Stimulated activated CD8-positive, alpha-beta memory T cell treated with anti-CD3 and anti-CD28 coated beads, Interleukin-7, amount 100 ng/mL, for 1 hour (primary cell): ENCODE measurements at places on chromosomes 6 and 20.

DNA sequence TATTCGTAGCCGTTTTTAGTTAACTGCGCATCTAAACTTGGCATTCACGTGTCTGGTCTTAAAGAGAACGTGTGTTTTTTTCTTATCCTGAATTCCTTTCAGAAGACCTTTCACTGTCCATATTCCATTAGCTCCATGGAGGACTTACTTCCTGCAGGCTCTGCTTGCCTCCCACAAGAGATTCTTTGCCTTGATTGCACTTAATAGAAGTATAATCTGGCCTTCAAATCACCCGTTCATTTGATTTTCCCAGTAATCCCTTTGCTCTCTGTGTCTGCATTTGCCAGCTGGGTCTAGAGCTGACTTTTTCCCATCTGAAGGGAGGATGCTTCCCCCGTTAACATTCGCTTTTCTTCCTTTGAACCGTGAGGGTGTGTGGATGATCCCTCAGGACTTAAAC, 79.5 kb downstream of the RNF182 start:
- no peak for DNase-seq

DNA sequence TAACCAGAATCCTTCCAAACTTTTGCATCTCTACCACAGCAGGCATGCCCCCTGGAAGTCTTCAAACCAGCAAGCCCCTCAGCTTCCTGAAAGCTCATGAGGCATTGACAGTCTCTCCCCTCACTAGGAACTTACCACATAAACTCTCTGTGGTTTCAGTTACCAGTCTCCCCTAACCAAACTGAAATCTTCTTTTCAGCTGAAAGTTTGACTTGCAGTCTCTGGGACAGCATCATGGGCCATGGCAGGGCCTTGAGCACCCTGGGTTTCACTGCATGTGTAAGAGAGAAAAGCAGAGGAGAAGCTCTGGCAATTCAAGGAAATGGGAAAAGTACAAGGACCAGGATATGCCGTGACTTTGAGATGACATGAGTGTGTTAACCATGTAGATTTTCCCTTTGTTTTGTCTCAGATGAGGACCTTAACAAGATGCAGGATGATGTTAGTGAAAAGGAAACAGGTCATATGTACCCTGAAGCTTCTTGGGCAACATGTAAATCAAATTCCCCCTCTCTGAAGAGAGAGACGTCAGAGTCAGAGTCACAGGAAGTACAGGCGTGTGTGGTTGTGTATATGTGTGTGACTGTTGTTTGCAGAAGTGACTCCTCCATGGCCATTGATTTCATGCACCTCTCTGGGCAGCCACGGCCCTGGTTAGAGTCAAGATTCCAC, 106.3 kb downstream of the TNFRSF21 start:
- DNase-seq: no peak

- no peak for DNase-seq
Measured at GRCh38 chr6:92376691-92377090, 1042.7 kb downstream of the EPHA7 start.

DNA sequence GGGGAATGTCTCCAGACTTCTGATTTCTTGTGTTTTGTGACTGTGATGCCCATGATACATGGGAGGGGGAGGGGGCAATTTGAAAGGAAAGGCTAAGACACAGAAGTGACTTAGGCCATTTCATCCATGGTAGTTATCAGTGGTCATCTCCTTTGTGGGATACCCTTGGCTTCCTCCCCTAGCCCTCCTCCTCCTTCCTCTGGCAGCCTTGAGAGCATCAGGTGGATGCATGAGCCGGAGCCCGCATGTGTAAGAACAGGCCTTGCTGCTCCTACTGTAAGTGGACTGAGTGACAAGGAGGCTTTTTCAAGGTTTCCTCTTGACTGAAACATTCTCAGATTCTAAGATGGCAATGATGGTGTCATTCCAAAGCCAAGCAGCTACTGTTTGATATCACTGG, 874 bp downstream of the CD83 start:
- DNase-seq: no peak

DNA sequence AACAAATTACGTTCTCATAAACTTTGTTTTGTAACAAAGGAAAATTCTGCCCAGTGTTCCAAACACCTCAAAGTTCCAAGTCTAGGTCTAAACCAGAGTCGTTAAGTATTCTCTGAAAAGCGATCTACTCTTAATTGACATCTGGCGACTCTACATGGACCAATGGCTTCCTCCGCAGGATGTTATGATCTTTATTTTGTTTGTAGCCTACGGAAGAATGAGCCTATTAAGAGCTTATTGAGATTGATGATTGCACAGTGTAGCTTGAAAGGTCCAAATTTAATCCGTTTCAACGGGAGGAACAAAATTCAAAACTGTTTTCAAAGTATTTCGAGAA, 61.1 kb downstream of the FAM217A start:
- no peak for DNase-seq

- no peak for DNase-seq
Measured at GRCh38 chr6:39184906-39185580, 44.2 kb downstream of the KCNK5 start.

DNA sequence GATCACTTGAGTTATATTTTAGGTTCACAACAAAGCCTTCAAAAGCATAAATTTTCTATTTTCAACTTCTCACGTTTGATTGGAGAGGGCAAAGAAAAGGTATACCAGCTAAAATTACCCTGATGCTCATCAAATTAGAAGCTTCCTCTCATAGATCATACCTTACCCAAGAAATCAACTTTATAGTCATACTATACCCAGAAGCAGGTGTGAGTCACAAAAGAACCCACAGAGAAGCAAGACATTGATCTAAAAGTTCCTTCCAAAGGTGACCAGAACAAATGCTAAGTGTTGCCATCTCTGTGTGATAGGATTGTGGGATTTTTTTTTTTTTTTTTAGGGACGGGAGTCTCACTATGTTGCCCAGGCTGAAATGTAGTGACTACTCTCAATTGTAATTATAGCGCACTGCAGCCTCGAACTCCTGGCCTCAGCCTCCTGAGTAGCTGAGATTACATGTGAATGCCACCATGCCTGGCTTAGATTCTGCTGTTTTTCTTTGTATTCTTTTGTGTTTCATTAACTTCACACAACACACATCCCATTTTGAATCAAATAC, 3.3 kb downstream of the EIF2S2 start:
- DNase-seq: no peak

- no peak for DNase-seq
Measured at GRCh38 chr20:10863337-10864060, 189.7 kb upstream of the JAG1 start.

- DNase-seq: no peak
Measured at GRCh38 chr6:8785223-8785622, 349.9 kb upstream of the SLC35B3 start.

DNA sequence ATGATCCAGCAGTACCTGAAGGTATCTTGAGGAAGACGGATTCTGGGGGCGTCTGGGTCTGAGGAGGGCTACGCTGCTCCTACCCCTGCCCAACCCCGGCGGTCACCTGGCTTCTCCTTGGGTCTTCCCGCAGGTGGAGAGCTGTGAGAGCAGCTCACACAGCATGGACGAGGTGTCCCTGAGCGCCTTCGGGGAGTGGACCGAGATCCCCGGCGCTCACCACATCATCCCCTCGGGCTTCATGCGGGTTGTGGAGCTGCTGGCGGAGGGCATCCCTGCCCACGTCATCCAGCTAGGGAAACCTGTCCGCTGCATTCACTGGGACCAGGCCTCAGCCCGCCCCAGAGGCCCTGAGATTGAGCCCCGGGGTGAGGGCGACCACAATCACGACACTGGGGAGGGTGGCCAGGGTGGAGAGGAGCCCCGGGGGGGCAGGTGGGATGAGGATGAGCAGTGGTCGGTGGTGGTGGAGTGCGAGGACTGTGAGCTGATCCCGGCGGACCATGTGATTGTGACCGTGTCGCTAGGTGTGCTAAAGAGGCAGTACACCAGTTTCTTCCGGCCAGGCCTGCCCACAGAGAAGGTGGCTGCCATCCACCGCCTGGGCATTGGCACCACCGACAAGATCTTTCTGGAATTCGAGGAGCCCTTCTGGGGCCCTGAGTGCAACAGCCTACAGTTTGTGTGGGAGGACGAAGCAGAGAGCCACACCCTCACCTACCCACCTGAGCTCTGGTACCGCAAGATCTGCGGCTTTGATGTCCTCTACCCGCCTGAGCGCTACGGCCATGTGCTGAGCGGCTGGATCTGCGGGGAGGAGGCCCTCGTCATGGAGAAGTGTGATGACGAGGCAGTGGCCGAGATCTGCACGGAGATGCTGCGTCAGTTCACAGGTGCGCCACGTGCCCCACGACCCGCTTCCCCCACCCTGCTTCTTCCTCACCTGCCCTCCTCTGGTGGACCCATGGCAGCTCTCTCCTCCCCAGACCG, 166.9 kb upstream of the RNF24 start:
- no peak for DNase-seq

GRCh38 chr6:160535270-160535669, 128.8 kb downstream of the LPA start:
- no peak for DNase-seq

GRCh38 chr20:18701969-18702368, 111.6 kb upstream of the SCP2D1 start:
- no peak for DNase-seq

DNA sequence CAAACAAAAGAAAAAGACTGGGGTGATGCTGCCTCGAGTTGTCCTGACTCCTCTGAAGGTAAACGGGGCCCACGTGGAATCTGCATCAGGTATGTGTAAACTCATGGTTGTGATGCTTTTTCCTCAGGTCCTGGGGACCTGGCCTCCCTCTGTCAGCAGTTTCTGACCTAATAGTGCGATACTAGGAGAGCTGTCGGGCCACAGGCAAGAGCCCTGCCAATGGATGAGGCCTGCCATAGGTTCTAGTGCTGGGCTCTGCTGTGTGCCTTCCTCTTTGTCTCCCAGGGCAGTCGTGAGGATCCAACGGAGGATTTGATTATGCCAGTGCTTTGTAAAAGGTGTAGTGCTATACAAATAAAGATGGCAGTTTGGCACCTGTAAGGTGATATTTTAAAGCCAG, 71.2 kb downstream of the ASXL1 start:
- no peak for DNase-seq

- no peak for DNase-seq
Measured at GRCh38 chr20:10672624-10673127, 1.1 kb downstream of the JAG1 start.

DNA sequence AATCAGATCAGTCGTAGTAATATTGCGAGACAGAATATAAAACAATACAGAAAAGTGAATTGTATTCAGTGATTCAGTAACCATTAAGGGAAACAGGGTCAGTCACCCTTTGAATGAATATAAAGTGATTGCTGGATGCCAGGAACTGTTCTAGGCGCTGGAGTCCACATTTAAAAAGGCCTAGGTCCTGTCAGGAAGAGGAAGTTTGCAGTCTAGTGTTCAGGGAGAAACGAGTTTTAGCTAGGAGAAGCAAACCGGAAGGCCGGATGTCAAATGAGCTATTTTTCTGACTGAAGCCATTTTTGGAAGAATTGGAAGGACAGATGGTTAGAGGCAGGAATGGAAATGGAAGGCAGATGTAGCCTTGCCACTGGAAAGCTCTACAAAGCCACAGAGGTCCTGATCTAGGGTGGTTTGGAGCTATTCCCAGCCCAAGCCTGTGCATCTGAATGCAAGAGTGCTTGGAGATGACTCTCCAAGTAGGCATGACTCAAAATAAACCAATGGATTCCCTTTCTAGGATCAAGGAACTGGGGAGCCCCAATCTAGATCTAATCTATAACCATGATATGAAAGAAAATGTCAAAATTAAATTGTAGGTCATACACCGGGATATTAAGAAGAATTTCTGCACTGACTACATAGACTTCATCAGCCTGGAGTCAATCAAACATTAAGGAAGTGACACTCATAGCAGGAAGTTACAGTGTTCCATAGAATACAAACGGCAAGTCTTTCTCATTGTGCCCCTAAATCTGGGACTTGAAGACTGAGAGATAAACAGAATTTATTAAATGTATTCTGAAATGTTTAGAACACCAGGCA, 36.8 kb upstream of the CDKAL1 start:
- DNase-seq: no peak

DNA sequence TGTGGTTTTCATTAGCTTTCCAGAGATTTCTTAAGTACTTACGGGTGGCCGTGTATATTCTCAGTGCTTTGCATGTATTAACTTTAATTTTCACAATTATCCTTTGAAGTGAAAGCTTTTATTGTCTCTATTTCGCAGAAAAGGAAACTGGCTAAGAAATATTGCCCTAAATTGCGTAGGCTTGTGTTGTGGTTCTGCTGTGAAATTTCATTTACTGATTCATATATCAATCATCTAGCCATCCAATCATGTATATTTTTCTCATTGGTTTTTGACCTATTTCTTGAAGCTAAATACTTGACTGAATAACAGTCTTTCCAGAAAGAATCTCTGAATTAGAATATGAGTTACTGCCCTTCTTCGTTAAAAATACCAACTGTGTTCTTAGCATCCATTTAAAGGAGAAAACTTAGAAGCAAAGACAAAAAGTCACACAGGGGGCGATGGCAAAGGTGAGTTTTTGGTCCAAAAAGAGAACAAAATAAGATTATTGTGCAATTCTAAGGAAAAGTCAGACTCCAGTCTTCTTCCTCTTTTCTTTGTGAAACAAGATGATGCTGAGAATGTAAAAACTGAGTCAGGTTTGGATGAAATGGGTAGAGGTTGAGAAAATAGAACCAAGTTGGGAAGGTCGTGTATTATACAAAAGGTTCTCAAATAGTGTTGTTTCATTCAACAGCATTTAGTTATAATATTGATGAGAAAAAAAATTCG, 1.4 kb downstream of the CYB5R4 start:
- DNase-seq: no peak

- DNase-seq: no peak
Measured at GRCh38 chr6:106549521-106549920, 79.8 kb downstream of the RTN4IP1 start.

DNA sequence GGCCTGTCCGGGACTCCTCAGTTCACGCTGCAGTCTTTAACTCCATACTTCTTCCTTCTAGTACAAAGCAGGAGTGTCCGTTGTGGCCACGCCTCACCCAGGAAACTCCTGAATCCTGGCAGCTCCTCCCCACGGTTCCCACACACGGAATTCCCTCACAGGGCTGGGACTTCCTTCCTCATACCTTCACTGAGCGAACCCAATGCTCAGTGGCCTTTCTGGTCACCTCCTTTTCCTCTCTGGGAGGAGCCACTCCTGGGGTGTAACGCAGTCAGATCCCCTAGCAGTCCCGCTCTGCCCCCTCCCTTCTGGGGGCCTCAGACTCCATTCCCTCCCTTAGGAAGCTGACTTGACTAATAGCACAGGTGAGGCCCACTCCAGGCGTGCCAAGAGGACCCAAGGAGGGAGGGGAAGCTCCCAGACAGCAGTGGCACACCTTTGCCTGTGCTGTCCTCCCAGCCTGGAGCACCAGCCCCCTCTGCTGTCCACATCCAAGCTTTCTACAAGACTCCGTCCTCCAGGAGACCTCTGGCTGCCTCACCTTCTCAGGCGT, at the start of gene SLC52A3:
TSS of gene SLC52A3 (minus strand) at position 75 of the 553 bp plus-strand sequence. CDS start 2,726 bp downstream, outside the sequence.
- DNase-seq: no peak

DNA sequence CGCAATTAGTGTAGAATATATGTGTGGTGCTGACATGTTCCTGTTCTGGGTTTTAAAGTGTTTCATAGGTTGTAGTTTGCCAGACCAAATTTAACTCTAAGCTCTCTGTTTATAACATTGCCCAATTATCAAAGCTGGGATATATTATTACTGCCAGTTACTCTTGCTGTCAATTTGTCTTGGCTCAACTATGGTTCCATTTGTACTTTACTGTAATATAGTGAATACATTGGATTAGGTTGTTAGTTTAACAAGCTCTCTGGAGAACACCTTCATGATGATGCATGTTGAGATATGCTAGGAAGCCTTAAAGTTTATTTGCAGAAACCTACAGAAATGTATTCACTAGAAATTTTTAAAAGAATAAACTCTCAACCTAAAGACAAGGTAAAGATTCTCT, 259.6 kb downstream of the ZFAND3 start:
- no peak for DNase-seq
